ENCODE measurements at places on chromosomes 3 and 15.

DNA sequence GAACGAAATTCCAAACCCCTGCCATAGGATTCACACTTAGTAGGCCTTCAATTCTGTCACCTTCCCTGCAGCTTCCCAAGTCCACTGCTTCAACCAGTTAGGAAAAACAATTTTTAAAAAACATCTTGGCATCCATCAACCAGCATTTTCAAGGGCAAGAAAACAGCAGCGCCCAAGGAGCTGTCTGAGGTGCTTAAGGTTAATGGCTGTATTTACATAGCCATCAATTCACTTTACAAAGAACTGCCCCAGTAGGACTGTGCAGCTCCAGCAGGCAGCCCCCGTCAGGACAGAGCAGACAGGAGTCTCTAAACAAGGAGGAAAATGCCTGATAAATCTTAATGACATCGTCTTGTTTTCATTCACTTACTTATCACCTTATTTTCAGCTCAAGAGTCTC lies 13.3 kb downstream of the TAFA4 start:
- no peak for DNase-seq

GRCh38 chr3:170076715-170077238 lies 39.0 kb downstream of the GPR160 start:
- DNase-seq: no peak

DNA sequence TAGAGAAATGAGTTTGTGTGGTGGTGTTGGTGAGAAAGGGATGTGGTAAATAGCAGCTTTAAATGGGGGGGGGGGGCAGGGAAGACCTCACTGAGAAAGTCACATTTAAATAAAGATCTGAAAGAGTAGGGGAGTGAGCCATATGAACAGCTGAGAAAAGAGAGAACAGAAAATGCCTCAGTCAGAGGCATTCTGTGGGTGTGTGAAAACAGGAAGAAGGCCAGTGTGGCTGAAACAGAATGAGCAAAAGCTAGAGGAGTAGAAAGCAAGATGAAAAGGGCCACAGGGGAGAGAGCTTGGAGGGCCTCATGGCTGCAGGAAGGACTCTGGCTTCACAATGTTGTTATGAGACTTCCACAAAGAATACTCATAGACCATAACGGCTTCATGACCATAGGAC lies 783.3 kb downstream of the ZPLD1 start:
- DNase-seq: no peak

DNA sequence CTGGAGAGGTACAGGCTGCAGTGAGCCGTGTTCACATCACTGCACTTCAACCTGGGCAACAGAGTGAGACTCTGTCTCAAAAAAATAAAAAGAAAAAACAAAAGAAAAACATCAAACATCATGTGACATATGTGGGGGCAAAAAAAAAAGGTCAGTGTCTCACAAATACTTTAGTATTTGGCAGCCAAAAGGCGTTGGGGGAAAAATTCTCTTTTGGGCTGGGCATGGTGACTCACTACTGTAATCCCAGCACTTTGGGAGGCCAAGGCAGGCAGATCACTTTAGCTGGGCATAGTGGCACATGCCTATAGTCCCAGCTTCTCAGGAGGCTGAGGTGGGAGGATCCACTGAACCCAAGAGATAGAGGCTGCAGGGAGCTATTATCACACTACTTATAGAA lies 47.6 kb downstream of the TMCC1 start:
- no peak for DNase-seq

GRCh38 chr3:38032328-38032865 lies 3.0 kb upstream of the PLCD1 start:
- no peak for DNase-seq

- DNase-seq: no peak
These were observed 332.0 kb upstream of the GRM7 start for GRCh38 chr3:6528951-6529350.
